ENCODE measurements at places on chromosomes 6 and 20. TPM values are rescaled to one million over a fixed set of nuclear protein-coding genes. Genes with fewer than 3 reads are reported as not detected.

Gene ANKRD66
- not detected for total RNA-seq

Gene SAMD5
- 0.29 TPM for total RNA-seq

Gene MARCKS
- 164 TPM for total RNA-seq

DNA sequence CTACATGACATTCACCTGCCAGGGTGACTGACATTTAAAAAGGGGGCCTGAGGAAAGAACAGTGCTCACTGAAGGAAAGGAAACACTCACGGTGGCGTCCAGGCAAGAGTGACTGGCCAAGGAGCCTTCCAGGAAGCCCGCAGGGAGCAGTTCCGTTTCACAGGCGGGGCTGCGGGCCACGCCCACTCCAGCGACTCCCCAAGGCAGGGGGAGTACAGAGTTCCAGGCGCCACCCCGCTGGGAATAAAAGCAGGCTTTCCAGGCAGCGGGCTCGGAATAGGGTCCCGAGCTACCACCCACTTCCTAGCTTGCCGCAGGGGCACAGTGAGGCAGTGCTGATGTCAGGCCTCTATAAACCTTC is 34.2 kb downstream of the PKIG start:
- DNase-seq = peak; percentile 65

DNA sequence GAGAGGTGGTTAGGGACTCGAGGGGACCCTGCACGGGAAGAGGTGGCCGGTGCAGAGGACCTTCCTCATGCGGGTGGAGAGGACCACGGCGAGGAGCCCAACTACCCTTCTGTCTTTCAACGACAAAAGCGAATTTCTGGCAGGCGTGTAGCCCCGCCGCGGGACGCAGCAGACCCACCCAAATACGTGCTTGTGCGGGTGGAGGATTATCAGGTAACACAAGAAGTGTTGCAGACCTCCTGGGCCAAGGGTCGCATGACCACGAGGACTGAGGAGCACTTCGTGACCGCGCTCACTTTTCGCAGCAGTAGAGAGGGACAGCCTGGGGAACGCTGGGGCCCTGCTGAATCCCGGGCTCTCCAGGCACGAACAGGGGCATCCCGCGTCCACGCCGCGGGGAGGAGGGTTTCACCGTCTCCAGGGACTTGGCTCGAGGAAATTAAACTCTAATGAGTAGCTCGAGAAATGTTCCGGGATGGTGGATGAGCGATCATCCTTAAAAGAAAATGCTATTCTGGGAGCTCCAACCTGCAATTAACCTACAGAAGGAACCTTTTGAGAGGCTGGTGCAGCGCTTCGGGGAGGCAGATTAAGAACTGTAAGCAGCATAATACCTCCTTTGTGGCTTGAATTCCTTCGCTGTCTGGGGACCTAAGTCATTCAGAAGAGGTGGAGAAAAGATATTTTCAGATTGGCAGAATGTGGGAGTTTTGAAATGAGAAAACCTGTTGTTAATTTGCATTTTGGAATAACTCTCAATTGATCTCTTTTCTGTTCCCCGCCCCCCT is 804 bp downstream of the C6orf141 start:
- peak; percentile 54 for DNase-seq

- DNase-seq = no peak
These were observed 4.5 kb downstream of the PHF3 start for GRCh38 chr6:63640062-63640461.

- no peak for DNase-seq
These were observed 31.2 kb downstream of the GPLD1 start for GRCh38 chr6:24458134-24458533.

DNA sequence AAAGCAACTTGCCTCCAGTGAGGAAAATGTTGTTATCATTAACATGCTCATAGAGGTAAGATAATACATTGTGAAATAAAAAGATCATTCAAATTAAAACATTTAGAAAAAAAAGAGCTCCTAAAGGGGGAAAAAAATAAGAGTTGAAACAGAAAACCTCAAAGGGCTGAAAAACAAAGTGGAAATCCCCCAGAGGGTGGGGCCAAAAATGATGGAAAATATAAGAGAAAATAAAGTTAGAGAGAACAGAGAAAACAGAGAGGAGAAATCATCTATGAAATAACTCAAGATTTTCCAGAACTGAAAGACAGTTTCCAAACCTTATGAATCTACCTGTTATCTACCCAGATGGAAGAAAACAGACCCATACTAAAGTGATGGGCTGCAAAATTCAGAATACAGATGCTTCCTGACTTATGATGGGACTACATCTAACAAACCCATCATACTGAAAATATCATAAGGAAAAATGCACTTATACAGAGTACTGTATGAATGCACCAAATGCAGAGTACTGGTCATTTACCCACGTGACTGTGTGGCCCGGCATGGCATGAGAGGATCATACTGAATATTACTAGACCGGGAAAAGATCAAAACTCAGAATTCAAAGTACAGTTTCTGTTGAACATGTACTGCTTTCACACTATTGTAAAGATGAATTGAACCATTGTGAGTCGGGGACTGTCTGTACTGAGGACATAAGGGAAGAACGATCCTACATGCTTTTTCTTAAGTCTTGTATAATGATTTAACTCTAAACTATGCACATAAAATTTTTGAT is 4.0 kb downstream of the ZBTB24 start:
- DNase-seq = no peak

All from H9 (cell line).